ENCODE measurements at places on chromosomes 11 and 22.

- no peak for DNase-seq
These were observed 740.0 kb downstream of the DLG2 start for GRCh38 chr11:84887055-84887629.

DNA sequence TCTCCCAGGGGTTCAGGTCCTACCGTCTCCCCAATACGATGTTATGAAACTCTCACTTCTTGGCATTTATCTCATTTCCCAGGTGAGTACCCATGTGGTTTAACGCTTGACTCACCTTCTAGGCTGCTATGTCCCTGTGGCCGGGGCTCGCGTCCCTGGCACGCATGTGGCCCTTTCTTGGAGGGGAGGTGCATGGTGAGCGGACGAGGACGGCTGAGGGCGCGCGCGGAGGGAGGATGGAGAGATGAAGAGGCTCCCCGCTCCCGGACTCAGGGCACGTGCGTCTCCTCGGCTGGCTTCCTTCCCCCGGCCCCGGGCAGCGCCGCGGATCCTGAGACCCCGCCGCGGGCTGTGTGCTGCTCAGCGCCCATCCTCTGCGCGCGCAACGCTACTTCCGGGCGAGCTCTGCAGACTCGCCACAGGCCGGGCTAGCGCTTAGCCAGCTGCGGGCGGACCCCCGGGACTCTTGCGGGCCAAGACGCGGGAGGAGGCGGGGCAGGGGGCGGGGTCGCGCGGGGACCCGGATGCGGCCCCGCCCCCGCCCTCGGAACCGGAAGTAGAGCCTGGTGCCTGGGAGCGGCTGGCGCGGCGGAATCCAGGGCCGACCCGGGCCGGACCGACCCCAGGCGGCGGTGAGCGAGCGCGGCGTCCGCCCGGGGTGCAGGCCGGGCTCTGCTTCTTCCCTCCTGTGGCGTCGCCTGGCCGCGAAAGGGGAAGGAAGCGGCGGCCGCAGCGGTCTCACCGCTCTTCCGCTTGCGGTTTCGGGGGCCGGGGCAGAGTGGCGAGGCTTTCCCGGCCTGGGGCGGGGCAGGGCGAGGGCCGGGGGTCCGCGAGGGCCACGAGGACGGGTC is at the start of gene CTTN:
Gene CTTN (plus strand): TSS at position 547 of the 851 bp plus-strand sequence. CDS start 8,769 bp downstream, outside the sequence.
- peak; percentile 40 for DNase-seq

- DNase-seq: no peak
These were observed 14.5 kb downstream of the PHLDB1 start for GRCh38 chr11:118621784-118622375.

DNA sequence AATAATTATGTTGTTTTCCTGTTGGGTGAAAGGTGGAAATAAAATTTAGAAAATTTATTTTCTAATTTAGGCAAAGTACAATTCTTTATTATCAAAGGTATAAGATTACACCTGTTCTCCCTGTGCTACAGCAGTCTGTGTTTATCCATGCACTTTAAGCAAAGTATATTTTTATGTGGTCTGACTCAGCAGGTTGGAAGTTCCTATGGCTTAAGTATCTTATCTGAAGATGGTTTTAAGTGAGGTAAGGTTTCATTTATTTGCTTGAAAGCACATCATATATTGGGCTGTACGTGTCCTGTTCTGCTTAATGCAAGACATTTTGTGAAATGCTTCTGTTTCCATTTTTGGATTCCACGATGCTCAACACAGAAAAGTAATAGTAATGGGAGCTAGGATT is 14.6 kb downstream of the PPME1 start:
- no peak for DNase-seq

DNA sequence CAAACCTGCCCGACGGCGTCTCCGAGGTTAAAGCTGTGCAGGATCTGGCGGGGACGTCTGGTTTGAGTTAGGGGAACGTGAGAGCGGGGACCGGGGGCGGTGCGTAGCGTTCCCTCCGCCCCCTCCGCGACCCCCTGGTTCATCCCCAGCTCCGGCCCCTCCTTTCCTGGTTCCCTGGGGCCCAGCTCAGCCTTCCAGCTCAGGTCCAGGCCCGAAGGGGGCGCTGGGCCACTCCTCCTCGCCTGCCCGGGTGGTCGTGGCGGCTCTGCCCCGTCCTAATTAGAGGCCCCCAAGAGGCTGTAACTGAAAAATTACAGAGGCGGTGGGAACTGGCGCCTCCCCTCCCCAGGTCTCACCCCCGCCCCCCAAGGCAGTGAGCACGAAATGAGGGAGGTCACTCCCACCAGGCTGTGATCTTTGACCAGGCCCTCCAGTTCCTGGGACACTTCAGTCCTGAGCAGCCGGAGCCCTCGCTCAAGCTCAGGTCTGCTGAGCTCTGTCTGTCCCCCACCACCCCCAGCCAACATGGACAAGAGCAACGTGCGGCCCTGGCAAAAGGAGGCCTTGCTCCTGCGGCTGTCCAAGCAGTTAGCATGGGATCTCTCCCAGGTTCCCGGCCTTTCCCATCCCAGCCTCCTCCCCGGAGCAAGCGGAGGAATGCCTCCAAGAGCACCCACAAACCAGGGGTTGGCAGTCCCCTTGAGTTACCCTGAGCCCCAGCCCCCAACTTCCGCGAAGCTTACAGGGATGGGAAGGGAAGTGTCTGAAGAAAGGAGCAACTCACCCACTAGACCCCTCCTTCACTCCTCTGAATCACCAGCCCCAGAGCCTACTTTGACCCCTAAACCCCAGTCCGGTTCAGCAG is 3.3 kb downstream of the CD248 start:
- no peak for DNase-seq

GRCh38 chr11:133808393-133809140 is 36.7 kb downstream of the SPATA19 start:
- DNase-seq: no peak

GRCh38 chr22:37571258-37571991 is 8.5 kb downstream of the LGALS2 start:
- no peak for DNase-seq

DNA sequence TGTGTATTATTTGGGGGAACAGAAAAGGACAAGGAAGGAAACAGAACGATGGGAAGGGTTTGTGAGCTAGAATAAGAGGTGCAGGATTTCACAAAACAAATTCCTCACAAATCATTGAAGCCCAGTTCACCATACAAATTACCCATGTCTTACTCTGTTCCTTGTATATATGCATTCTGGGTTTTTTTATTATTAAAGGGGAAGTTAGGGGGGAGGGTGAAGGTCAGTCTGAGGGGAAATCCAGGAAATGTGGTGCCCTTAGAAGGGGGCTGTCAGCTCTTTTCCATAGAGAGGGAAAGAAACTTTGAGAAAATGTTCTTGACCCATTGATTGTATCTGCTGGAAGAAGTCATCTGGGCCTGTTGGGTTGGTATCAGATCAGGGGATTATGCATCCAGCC is 90.8 kb downstream of the RNF169 start:
- no peak for DNase-seq

Measured in NCI-H2107 (cell line).